ENCODE measurements at places on chromosomes 13 and 19. TPM values are rescaled to one million over a fixed set of nuclear protein-coding genes. Genes with fewer than 3 reads are reported as not detected.

GPR12 gene
- polyA plus RNA-seq = not detected

ZNF837 gene
- 0.13 TPM for polyA plus RNA-seq

LRRC63 gene
- polyA plus RNA-seq = not detected

WDR87 gene
- not detected for polyA plus RNA-seq

NTF4 gene
- polyA plus RNA-seq = not detected

- DNase-seq = no peak
- no peak overlapping the region for H3K27ac ChIP-seq
- no peaks in the 10 kb centered on the region for H3K36me3 ChIP-seq
- H3K4me1 ChIP-seq = no peaks in the 10 kb centered on the region
- H3K4me3 ChIP-seq = no peak overlapping the region
Observed at GRCh38 chr13:33441015-33441414, 155.5 kb upstream of the STARD13 start.

GRCh38 chr19:43595605-43595998, 332 bp downstream of the IRGQ start:
- peak overlapping the region; percentile 93 for H3K27ac ChIP-seq
- peaks cover 31% of the 10 kb centered on the region for H3K4me1 ChIP-seq
- H3K36me3 ChIP-seq = peaks cover 55% of the 10 kb centered on the region
- H3K4me3 ChIP-seq = peak overlapping the region; percentile 73

GRCh38 chr19:2371656-2372055, 11.6 kb downstream of the TMPRSS9 start:
- peak; percentile 16 for DNase-seq
- H3K4me3 ChIP-seq = no peak overlapping the region
- H3K27ac ChIP-seq = no peak overlapping the region

DNA sequence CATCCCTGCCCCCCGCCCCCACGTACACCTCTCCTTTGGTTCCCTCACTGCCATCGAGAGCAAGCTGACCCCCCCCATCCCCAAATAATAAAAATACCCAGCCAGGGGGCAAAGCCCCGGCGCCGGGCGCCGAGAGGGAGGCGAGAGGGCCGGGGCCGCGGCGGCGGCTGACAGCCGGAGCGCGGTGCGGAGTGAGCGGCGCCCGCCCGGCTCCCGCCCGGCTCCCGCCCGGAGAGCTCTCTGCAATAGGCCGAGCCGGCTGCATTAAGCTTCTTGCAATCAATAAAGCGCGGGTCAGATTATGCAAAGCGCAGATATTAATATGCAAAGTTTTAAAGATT, 40.9 kb downstream of the DEDD2 start:
- H3K27ac ChIP-seq = no peak overlapping the region
- no peaks in the 10 kb centered on the region for H3K36me3 ChIP-seq
- DNase-seq = peak; percentile 23
- peaks cover 14% of the 10 kb centered on the region for H3K4me1 ChIP-seq

GRCh38 chr13:95924389-95924994, 128.7 kb downstream of the UGGT2 start:
- H3K4me3 ChIP-seq = no peak overlapping the region
- no peak overlapping the region for H3K27ac ChIP-seq
- H3K36me3 ChIP-seq = no peaks in the 10 kb centered on the region
- no peak for DNase-seq
- H3K4me1 ChIP-seq = no peaks in the 10 kb centered on the region

- H3K4me1 ChIP-seq = peaks cover 1% of the 10 kb centered on the region
- H3K36me3 ChIP-seq = no peaks in the 10 kb centered on the region
- no peak overlapping the region for H3K4me3 ChIP-seq
Observed at GRCh38 chr13:109427695-109428094, 358.7 kb downstream of the IRS2 start.

GRCh38 chr19:10431943-10432735, 11.8 kb downstream of the PDE4A start:
- peak overlapping the region; percentile 78 for H3K27ac ChIP-seq
- DNase-seq = peak; percentile 74
- peaks cover 50% of the 10 kb centered on the region for H3K4me1 ChIP-seq
- peak overlapping the region; percentile 77 for H3K4me3 ChIP-seq
- H3K36me3 ChIP-seq = no peaks in the 10 kb centered on the region
- H3K27me3 ChIP-seq = peaks cover 33% of the 10 kb centered on the region

GRCh38 chr19:53076984-53077383, 26.2 kb downstream of the ZNF160 start:
- H3K36me3 ChIP-seq = peaks cover 33% of the 10 kb centered on the region
- H3K27me3 ChIP-seq = no peaks in the 10 kb centered on the region
- H3K4me3 ChIP-seq = no peak overlapping the region
- H3K27ac ChIP-seq = no peak overlapping the region
- H3K4me1 ChIP-seq = no peaks in the 10 kb centered on the region
- DNase-seq = peak; percentile 3

DNA sequence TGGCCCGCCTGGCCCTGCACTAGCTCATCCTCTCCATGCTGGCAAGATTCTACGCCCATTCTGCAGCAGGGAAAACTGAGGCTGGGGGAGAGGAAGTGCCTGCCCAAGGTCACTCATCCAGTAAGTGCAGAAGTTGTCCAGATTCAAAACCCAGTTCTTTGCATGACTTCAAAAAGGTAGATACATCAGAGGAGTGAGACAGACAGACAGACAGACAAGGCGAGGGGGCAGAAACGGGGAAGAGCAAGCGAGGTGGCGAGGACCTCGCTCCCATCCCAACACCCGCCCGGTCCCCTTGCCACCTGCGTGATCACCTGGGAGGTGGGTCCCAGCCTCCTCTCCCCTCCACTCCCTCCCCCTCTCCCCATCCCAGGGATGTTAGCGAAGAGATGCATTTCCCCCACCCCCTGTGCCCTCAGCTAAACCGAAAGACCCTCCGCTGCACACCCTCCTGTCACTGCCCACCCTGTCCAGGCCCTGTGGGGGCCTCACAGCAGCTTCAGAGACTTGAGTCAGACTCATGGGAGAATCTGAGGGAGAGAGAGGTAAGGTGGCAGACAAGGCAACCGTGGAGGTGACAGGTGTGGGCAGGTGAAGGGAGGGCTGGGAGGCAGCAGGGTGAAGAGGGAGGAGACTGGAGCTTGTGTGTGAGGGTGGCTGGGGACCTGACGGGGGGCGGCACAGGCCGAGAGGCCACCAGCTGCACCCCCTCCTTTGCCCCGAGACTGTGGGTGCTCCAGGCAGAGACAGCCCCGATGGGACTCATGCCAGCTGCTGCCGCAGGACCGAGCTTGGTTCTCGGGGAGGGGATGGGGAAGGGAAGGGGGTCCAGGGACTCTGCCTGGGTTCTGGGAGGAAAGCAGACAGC, 18.9 kb downstream of the LRRC4B start:
- no peaks in the 10 kb centered on the region for H3K4me1 ChIP-seq
- no peak overlapping the region for H3K4me3 ChIP-seq
- peaks cover 27% of the 10 kb centered on the region for H3K27me3 ChIP-seq
- DNase-seq = no peak
- no peak overlapping the region for H3K27ac ChIP-seq

DNA sequence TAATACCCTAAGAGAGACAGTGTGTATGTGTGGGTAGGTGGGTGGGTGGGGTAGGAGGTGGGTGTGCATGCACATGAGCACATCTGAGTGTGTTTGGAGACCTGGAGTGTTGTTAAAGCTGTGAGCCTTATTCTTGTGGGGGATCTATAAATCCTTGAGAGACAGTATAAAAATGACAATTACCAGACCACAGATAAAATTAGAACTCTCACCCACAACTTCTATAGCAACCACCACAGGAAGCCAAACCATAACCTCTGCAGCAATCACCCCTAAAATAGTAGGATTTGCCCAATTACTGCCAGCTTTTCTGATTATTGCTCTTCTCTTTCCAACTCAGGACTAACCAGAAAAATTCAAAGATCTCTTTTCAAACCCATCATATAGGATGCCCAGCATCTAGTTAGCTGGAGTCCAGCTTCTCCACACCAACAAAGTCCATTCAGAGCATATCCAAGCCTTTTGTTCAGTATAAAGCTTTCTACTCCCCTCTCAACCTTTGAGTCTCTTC, 93.4 kb upstream of the SLITRK1 start:
- no peaks in the 10 kb centered on the region for H3K36me3 ChIP-seq
- H3K4me3 ChIP-seq = no peak overlapping the region
- H3K27me3 ChIP-seq = no peaks in the 10 kb centered on the region
- H3K27ac ChIP-seq = no peak overlapping the region
- no peaks in the 10 kb centered on the region for H3K4me1 ChIP-seq
- no peak for DNase-seq

GRCh38 chr19:5045956-5046338, 77.0 kb downstream of the KDM4B start:
- no peaks in the 10 kb centered on the region for H3K27me3 ChIP-seq
- H3K36me3 ChIP-seq = peaks cover 73% of the 10 kb centered on the region
- H3K27ac ChIP-seq = no peak overlapping the region
- no peaks in the 10 kb centered on the region for H3K4me1 ChIP-seq

DNA sequence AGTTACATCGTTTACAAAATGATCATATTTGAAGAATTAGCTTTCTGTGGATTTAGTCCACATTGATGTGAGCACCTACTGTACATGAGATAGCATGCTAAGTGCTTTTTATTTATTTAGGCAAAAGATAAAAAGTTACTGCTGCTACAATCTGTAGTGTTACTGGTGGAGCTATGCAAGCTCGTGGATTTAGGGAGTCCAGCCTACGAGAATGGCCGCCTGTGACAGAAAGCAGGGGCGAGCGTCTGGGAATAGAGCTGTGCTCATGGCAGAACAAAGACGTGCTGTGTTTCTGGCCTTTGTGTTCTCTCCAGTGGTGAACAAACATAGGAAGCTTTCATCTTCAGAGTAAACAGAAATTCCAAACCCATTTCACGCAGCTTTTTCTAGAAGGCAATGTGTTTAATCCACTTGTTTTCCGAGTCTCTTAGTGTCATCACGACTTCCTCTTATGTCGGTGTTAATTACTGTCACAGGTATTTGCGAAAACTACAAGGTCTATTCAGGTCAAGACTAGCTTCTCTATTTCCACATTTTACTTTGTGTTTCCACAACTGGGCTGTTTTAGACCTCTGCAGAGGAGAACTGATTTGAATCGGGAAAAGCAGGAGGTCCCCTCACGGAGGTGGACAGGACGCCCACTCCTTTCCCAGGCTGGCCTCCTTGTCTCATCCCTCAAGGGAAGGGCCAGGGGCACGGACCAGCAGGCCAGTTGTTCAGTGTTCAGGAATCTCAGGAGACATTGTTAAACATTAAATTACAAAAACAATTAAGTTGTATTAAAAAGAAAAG, 67.3 kb downstream of the ATP11A start:
- H3K27me3 ChIP-seq = no peaks in the 10 kb centered on the region
- peaks cover 31% of the 10 kb centered on the region for H3K36me3 ChIP-seq
- no peak overlapping the region for H3K4me3 ChIP-seq
- H3K27ac ChIP-seq = no peak overlapping the region

GRCh38 chr13:76955193-76955592, 6.9 kb downstream of the ACOD1 start:
- no peaks in the 10 kb centered on the region for H3K27me3 ChIP-seq
- peaks cover under 1% of the 10 kb centered on the region for H3K4me1 ChIP-seq
- H3K36me3 ChIP-seq = no peaks in the 10 kb centered on the region
- DNase-seq = no peak
- no peak overlapping the region for H3K4me3 ChIP-seq
- no peak overlapping the region for H3K27ac ChIP-seq

DNA sequence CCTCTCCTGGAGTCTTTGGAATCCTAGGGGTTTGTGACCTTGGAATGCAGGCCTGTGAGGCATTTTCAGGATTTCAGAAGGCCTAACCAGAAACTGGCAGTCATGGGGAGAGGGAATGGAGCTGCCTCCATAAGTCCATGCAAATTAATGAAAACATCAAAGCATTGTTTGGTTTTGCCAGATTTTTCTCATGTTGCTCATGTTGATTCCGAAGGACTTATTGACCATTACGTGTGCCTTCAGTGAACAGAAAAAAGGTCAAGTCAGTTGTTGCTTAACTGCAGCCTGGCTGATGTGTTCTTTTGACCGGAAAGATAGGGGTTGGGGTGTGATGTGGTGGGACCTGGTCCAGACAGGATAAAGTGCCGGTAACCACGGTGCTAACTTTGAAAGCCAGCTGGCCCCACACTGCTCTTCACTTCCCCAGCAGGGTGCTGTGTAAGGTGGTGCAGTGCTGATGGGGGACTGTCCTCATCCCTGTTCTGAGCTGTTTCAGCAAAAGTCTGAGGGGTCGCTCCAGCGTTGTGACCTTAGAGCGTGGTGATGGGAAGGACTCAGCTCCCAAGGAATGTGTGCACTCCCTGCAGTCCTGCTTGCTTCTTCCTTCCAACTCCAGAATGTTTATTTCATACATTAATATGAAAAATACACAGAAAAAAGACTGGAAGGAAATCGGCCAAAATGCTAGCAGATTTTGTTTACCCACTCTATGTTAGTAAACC, 3.5 kb downstream of the RNF113B start:
- no peak for DNase-seq
- no peak overlapping the region for H3K4me3 ChIP-seq
- H3K4me1 ChIP-seq = no peaks in the 10 kb centered on the region
- H3K36me3 ChIP-seq = no peaks in the 10 kb centered on the region
- no peaks in the 10 kb centered on the region for H3K27me3 ChIP-seq

DNA sequence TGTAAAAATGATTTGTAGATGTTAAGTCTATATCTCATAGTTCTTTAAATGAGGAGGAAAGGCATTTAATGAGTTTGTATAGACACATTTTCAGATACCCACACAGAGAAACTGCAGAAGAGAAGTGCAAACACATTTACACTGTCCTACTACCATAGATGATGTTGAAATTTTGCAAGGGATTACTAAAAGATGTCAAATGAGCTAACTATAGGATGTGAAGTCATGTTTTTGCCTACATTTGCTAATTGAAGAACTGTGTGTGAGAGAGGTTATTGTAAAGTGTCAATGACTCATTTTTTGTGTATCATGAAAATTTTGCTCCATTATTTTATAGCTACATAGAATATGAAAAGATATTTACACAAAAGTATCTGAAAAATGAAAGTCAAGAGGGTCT, 178.9 kb downstream of the ITGBL1 start:
- H3K4me3 ChIP-seq = no peak overlapping the region
- no peak overlapping the region for H3K27ac ChIP-seq
- no peaks in the 10 kb centered on the region for H3K27me3 ChIP-seq
- no peak for DNase-seq
- H3K4me1 ChIP-seq = no peaks in the 10 kb centered on the region
- no peaks in the 10 kb centered on the region for H3K36me3 ChIP-seq

- H3K4me3 ChIP-seq = no peak overlapping the region
- no peaks in the 10 kb centered on the region for H3K4me1 ChIP-seq
- DNase-seq = peak; percentile 50
- H3K27ac ChIP-seq = no peak overlapping the region
- no peaks in the 10 kb centered on the region for H3K27me3 ChIP-seq
Observed at GRCh38 chr19:21491146-21491545, 14.3 kb upstream of the ZNF429 start.

DNA sequence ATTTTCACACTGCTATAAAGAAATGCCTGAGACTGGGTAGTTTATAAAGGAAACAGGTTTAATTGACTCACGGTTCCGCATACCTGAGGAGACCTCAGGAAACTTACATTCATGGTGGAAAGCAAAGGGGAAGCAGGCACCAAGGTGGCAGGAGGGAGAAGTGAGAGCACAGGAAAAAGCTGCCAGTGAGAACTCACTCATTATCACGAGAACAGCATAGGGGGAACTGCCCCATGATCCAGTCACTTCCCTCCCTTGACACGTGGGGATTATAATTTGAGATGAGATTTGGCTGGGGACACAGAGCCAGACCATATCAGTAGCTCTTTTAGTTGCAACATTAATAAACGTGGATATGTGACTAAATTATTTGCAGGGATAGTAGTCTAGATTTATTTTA, 4.3 kb upstream of the KCTD4 start:
- no peaks in the 10 kb centered on the region for H3K4me1 ChIP-seq
- H3K27ac ChIP-seq = no peak overlapping the region
- H3K27me3 ChIP-seq = no peaks in the 10 kb centered on the region
